Left lung (tissue), 14 donors: ENCODE measurements at places on chromosomes 12 and 14. TPM values are rescaled to one million over a fixed set of nuclear protein-coding genes. Genes with fewer than 3 reads are reported as not detected.
A peak's percentile ranks its signal among the peaks of the same experiment; 100 is the strongest.

DNA sequence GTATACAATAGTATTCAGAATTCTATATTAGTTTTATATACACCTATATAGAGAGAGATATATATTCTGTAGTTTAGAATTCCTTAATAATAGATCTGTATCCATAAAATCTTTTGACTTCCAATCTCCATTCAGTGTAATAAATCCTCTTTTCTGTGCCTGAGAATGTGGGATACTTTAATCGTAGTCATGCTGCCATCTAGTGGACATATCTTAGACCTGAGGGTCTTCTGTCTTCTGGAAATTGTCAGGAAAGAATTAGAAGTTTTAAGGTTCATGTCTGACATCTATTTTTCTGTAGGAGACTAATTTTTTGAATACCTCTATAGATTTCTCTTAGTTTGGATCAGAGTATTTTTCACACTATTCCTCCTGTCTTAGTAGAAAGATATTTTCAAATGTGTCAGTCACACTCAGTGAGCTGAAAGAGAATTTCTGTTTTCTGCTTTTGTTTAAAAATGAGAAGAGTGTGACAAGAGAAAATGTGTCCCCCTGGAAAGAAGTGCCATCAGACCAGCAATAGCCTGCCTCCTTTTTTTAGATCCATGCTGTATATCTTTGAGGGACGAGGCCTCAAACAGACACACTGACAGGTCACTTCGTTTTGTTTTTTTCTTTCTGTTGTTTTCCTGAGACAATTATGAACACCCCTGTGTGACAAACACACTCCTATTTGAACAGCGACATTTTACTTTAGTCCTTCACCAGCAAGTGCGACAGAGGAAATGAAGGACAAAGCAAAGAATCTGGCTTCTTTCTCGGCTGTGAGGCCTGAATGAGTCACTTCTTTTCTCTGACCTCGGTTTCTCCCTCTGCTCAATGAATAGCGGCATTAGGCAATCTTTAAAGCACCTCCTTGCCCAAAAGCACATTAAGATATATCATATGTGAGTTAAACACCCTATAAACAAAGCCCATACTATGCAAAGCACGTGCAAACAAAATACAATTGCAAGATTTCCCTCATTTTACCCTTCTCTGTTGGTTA, 96.3 kb downstream of the GALC start:
- DNase-seq = no peak

GRCh38 chr12:29460082-29460481, 37.4 kb downstream of the OVCH1 start:
- DNase-seq = no peak

DNA sequence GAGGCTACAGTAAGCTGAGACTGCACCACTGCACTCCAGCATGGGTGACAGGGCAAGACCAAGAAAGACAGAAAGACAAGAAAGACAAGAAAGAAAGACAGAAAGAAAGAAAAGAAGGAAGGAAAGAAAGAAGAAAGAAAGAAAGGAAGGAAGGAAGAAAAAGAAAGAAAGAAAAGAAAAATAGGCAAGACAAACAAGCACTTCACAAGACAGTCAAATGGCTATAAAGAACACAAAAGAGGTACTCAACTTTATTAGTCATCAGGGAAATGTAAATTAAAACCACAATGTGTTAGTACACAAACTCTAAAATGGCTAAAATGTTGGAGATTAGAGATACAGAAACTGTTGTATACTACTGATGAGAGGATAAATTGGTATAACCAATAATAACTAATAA, 6.6 kb downstream of the ATXN3 start:
- no peak for DNase-seq

DNA sequence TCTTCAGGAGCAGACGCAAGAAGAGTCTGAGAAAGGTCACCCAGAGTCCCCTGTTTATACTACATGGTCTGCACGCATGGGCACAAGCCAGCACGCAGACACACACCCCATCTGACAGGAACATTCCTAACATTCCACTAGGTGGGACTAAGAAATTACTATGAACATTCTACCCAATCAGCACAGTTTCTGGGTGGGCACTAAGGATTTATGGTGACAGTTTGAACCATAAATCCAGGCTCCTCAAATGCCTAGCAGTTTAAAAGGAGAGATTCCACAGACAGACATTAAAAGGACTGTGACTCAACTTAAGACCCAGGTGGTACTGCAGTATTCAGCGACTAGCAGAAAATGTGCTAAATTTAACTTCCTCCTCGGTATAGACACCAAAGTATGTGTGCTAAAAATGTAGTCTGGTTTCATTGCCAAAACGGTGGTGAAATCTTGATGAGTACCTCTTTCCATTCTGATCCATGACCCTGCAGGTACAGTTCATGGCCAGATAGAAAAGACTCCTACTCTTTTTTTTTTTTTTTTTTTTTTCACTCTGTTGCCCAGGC, 16.2 kb downstream of the ABHD4 start:
- DNase-seq = no peak

Gene C14orf180
- not detected for total RNA-seq

GRCh38 chr14:78029601-78030372, 140.4 kb upstream of the NRXN3 start:
- no peak for DNase-seq

Gene CAPZA3
- total RNA-seq = not detected

- DNase-seq = no peak
These were observed 1.0 kb downstream of the SOCS4 start for GRCh38 chr14:55028066-55028465.

DNA sequence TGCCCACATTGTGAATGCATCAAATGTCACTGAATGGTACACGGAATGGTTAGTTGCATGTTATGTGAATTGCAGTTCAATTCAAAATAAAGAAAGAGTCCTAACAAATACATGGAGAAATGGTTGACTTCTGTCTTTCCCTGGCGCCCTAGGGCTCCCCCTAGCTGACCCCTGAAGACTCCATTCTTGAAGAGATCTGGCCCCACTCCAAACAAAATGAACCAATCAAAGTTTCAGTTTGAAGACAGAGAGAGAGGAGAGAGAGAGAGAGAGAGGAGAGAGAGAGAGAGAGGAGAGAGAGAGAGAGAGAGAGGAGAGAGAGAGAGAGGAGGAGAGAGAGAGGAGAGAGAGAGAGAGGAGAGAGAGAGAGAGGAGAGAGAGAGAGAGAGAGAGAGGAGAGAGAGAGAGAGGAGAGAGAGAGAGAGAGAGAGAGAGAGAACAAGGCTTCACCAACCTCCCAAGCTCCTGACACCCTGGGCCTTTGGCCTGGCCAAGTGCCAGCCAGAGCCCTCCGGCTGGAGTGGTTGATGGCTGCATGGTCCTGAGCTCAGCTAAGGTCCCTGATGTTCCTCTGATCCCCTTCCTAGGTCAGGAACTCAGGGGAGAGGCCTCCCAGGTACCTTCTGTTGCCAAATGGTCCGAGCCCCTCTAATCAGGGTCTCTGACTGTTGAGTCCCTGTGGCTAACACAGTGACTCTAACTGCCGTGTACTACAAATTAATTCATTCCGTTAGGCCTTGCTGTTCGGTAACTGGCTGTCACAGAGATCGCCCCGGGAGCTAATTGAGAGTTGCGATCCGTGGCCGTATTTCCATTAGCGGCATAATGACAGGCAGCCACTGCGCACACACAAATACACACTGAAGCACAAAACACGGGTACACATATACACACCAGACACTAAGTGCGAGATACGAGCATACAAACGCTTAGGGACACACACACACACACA, 188.8 kb downstream of the ESRRB start:
- DNase-seq = no peak

GRCh38 chr12:8780389-8780788, 42.0 kb upstream of the A2ML1 start:
- DNase-seq = no peak

- no peak for DNase-seq
These were observed 285.3 kb downstream of the DAD1 start for GRCh38 chr14:22303589-22304195.

Gene GNPTAB
- 68.9 TPM for total RNA-seq

Gene GCH1
- 22.8 TPM for total RNA-seq

Gene BHLHE41
- total RNA-seq = 25.8 TPM

Gene FLRT2
- total RNA-seq = 19.1 TPM

DNA sequence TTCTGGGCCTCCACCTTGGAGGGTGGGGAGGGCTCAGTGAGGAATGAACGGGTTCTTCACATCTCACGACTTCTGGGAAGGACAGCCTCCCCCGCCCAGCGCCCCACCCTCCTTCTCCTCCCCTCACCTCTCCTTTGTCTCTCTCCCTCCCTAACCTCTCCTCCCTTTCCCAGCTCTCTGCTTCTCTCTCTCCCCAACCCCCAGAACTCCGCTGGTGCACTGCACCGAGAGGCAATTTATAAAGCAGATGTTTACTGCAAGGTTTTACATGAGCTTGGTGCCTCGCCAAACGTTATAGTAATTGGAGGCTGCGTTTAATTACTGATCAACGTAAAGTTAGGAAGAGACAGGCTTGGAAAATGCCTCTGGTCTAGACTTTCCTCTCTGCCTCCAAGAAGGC, 42.9 kb upstream of the FAM222A start:
- DNase-seq = no peak

GRCh38 chr14:57486767-57487379, 6.8 kb downstream of the CCDC198 start:
- DNase-seq = no peak

Gene USP44
- total RNA-seq = 11.3 TPM

GRCh38 chr12:69406217-69406616, 46.7 kb downstream of the YEATS4 start:
- no peak for DNase-seq

Gene FAM181A
- 1.1 TPM for total RNA-seq

Gene SRRM4
- total RNA-seq = not detected

- DNase-seq = no peak
These were observed 8.2 kb downstream of the PRKCH start for GRCh38 chr14:61329478-61330051.

Gene RNF34
- total RNA-seq = 26.1 TPM

DNA sequence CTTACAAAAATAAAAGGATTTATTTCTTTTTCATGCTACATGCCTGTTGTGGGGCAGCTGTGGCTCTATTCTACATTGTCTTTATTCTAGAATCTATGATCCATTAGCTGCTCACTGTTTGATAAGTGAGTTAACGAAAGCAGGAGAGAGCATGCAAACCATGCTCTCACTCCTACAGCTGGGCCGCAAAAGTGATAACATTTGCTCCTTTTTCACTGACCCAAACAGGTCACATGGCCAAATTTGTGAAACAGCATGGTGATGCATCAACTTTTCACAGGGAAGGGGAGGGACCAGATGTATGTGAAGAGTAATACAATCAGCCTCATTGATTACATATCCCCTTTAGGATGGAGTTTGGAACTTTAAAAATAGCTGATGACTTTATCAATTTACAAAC, 456.9 kb upstream of the SYT1 start:
- no peak for DNase-seq

DNA sequence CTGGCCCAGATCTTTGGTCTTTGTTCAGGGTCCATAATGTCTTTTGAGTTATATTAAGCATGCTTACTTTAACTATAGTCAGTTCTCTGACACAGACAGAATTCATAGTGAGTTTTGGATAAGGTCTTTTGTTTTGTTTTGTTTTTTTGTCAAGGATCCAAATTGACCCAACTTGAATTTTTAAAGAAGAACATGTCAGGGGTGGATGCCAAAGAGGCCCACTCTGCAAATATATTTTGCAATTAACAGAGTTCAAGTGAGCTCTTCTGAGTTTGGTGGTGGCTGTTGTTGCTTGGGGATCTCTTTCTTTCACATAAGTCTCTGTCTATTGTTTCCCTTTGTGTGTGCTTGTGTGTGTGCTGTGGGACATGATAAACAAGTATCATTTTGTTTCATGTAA, 34.4 kb upstream of the PMCH start:
- no peak for DNase-seq

- peak; percentile 45 for DNase-seq
These were observed 739 bp downstream of the JPH4 start for GRCh38 chr14:23577710-23578392.

DNA sequence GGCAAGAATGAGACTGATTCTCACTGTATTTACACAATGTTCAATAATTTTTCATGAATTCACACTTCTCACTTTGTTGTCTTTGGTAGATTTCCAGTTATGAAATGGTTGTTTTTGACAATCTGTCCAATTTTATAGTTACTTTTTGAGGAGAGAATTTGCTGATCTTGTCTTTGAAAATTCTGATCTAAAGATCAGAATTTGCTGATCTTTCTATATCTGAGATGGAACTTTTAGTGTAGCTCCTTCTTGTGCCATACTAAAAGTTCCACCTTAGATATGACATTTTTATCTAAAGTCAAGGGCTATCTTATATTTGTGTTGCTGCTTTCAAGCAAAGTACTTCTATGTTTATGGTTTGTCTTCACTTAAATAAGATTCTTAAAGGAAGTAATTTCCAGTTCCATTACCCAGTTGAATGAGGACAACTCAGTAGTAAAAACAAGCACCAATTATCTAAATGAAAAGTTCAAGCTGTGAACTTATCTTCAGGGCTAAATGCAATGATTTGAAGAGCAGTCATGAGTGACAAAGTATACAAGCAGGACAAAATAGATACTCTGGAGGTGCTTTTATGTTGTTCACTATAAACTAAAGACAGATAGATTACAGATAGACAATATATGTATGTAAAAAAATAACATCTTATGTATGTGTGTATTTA, 76.4 kb upstream of the FOXG1 start:
- no peak for DNase-seq

Gene DYNC1H1
- 492 TPM for total RNA-seq

DNA sequence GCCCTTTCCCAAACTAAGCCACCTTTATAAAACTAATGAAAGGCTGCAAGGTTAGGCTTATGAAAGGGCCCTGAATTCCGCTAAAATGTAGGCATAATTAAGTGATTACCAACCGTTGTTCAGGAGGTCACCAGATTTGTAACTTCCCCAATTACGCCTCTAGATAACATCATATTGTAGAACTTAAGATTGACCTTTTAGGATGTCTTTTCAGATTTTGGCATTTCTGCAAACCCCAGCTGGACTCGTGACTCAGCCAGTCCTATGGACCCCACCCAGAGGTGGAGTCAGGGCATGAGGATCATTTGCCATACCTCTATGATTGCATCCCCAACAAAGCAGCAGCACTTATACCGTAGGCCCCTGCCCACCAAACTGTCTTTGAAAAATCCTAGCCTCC, 3.7 kb upstream of the LPCAT3 start:
- no peak for DNase-seq

Gene IQSEC3
- 1.4 TPM for total RNA-seq

DNA sequence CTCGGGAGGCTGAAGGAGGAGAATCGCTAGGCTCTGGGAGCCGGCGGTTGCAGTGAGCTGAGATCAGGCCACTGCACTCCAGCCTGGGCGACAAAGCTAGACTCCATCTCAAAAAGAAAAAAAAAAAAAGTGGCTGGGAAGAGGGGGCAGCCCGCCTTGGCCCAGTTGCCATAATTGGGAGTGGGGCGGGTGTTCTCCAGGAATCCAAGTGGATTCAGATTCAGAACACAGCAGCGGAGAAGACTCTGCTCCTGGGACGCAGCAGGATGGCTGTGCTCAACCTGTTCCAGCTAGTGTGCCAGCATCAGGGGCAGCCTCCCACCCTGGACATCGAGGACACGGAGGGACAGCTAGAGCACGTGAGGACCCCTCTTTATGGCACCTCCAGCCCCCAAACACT, 5.5 kb downstream of the CFAP73 start:
- DNase-seq = no peak

Gene TAS2R19
- 2.0 TPM for total RNA-seq
